Fibroblast of mammary gland (primary cell): ENCODE measurements at places on chromosomes 16 and 17.

DNA sequence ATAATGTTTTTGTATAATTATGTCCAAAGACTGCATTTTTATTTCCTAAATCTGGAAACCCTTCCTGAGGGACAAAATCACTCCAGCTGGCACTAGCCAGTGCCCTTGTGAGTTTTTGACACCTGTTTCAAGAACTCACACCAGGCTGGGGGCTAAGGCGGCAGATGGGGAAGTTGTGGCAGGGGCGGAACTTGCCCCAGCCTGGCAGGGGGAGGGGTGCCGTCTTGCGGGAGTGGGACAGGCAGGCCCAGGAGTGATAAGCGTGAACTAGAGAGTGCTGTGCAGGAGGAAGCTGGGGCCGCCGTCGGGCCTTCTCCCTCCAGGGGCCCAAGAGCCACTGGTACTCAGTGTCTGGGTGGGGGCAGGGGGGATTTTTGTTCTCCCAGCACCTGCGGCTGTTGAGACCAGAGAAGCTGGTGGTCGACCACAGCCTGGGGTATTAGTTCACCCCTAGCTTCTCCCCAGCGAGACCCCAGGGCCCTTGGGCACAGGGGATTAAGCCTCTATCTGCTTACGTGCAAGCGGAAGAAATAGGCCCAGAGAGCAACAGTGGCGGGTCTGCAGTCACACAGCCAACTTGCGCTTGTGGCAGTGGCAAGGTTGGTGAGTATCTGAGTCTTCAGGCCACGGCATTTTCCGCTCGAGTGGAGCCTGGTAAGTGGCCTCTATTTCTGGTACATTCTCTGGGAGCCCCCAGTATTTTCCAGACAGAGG is 40.2 kb upstream of the PLCG2 start:
- no peak for DNase-seq

- DNase-seq = no peak
These were observed 11.6 kb upstream of the GOSR2 start for GRCh38 chr17:46911311-46911710.

- no peak for DNase-seq
These were observed 40.9 kb downstream of the PIK3R5 start for GRCh38 chr17:8924595-8924994.

DNA sequence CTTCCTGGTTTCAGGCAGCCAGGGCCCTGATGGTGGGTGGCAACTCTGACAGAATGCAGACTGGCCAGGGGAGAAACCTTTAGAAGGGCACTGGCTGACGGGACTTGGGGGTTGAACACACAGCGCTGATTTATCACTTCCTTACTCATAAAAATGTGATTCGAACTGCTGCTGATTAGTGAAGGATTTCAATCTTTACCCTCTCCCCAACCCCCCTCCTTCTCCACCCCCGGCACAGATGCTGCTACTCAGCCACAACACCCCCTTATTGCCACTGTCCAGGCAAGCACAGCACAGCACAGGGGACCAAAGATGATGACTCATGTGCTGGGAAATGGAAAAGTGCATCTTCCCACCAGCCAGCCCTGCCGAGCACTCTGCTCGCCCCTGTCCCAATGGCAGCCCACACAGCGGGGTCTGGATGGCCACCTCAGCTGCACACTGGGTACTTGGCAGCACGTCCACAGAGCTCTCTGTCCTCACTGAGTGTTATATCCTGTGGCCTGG is 70.1 kb downstream of the SMG6 start:
- peak; percentile 97 for DNase-seq

DNA sequence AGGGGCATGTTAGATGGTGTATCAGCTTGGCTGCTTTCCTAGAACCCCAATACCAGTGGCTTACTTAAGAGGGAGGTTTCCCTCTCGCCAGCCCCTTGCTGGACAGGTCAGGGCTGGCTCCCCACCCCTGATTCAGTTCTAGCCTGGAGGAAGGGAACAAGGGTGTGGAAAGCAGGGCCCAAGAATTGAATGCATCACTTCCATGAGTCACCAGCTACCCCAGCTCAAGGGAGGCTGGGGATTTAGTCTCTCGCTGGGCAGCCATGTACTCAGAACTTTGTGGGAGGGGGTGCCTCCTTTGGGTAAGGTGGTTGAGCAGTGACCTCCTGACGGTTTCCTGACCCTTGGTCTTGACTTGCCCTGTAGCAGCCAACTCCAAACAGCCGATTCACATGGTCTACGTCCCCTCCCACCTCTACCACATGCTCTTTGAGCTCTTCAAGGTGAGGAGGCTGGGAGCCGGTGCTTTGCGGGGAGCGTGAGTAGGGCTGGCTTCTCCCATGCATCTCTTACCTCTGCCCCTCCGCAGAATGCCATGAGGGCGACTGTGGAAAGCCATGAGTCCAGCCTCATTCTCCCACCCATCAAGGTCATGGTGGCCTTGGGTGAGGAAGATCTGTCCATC is 12.8 kb downstream of the PDK2 start:
- DNase-seq = peak; percentile 71

- peak; percentile 21 for DNase-seq
These were observed 41.3 kb upstream of the NLK start for GRCh38 chr17:28001149-28001548.

DNA sequence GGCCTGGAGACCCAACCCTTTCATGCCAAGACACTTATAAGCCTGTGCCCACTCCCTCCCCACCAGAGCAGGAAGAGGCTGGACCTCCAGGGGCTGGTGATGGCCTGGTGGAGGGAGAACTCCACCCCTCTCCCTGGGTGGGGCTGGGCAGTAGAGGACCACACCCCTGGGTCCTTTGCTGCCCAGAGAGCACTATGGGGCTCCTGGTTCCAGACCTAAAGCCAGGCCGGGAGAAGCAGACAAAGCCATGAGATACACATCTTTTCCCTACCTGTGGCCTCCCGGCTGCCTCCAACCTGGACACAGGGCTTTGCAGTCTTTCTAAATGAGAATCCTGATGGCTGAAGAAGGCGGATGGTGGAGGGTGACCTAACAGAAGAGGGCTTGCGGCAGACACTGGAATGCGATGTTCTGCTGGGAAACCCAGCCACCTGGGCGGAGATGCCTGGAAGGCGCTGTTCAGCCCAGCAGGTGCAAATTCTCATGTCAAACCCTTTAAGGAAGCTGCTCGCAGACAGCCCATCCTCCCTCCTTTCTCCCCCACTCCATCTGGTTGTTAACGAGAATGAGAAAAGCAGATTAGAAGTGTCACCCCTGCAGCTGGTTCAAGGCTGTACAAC is 43.9 kb upstream of the KIFC3 start:
- no peak for DNase-seq

DNA sequence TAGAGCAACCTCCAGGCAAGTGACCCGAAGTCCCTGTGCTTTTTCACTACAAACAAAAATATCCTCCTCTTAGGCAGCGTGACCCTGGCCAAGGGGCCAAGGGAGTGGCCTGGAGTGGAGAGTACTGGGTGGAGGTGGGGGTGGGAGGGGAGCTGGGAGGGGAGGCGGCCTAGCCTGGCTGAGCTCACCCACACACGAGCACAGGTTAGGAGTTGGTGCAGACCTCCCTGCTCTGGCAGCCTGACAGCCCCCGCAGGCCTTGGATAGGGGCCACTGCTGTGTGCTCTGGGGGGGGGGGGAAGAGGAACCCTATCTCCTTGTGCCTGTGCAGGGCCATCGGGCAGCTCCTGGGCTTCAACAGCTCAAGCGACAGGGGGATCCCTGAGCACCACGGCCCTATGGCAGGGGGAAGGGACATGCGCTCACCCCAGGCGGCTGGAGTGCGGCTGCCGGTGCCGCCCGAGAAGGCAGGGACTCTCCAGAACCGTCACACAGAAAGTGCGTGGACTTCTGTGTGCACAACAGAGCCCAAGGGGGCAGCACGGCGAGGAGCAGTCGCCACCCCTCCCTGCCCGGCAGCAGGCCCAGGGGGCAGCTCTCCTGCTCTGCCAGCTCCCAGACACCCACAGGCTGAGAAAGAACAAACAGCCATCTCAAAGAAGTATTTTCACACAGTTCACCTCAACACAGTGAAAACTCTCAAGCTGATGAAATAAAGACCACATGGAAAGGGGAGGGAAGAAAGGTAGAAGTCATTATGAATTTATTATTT is 13.3 kb downstream of the SLC16A3 start:
- peak; percentile 64 for DNase-seq

DNA sequence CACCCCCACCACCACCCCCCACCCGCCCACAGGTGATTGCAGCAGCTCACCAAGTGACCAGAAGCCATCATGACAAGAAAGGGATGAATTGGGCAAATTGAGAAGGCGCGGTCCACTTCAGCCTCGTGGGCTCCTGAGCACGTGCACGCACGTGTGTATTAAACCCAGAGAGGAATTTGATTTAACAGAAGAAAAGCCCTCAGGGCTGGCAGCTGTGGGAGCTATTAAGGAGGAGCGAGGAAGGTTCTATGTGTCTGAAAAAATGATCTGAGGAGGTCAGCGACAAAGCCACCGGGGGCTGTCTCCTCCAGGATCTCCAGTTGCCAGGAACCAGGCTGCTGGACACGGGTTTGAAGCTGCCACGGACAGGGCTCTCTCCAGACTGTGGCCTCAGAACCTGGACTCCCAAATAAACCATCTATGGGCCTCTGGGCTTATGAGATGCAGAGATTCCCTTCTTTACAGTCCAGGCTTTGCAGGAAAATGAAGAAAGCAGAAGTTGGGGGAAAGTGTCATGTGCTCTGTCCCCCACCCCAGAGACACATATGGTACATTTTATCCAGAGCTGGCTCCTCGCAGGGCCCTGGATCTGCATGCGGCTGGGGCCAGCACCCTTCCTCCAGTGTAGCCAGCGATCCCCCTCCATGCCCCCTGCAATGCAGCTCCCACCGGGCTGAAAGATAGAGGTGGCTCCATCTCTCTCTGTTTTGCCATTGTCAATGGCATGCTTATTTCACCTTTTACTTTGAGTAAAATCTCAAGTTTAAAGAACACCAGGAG is 219.7 kb upstream of the RPL38 start:
- DNase-seq = no peak

- DNase-seq = no peak
These were observed 7.8 kb downstream of the BAHCC1 start for GRCh38 chr17:81402981-81403467.

GRCh38 chr16:3471518-3472176 is 23.6 kb downstream of the C16orf90 start:
- DNase-seq = no peak

GRCh38 chr17:41539979-41540701 is 12.0 kb upstream of the KRT19 start:
- DNase-seq = no peak

- no peak for DNase-seq
These were observed 44.8 kb upstream of the CLEC18B start for GRCh38 chr16:74465851-74466685.

DNA sequence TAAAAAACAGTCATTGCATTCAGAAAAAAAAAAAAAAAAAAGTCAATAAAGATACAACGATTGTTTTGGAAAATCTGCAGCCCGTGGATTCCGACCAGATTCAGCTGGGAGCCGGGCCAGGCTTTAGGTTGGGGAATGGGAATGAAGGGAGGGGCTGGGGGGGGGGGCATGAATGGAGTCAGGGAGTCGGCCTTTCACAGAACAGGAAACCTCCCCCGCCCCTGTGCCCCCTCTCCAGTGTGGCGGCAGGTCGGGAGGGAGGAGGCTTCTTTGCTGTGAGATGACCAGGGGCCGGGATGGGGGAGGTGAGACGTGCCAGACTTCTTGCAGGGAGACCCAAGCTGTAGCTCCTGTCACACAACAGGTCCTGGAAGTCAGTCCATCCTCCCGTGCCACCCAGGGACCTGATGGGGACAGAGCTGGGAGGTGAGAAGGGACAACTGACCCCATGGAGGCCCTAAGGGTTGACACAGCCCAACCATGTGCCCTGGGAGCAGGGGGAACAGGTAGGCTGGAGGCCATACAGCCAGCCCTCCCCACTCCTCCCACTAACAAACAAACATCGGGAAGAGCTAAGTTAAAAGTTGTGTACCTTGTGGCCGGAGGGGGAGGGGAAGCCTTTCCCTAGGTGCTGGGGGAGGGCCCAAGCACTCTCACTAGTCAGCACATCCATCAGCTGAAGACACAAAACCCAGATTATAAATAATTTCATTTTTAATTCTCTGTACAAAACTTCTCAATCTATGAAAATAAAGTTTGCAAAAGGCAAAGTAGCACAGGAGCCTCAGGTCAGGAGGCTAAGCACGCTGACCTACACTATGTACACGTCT is 25.2 kb downstream of the SREBF1 start:
- DNase-seq = no peak

GRCh38 chr17:45975640-45976295 is 23.3 kb upstream of the STH start:
- no peak for DNase-seq

GRCh38 chr17:7367083-7367482 is 12.1 kb downstream of the TMEM95 start:
- no peak for DNase-seq

DNA sequence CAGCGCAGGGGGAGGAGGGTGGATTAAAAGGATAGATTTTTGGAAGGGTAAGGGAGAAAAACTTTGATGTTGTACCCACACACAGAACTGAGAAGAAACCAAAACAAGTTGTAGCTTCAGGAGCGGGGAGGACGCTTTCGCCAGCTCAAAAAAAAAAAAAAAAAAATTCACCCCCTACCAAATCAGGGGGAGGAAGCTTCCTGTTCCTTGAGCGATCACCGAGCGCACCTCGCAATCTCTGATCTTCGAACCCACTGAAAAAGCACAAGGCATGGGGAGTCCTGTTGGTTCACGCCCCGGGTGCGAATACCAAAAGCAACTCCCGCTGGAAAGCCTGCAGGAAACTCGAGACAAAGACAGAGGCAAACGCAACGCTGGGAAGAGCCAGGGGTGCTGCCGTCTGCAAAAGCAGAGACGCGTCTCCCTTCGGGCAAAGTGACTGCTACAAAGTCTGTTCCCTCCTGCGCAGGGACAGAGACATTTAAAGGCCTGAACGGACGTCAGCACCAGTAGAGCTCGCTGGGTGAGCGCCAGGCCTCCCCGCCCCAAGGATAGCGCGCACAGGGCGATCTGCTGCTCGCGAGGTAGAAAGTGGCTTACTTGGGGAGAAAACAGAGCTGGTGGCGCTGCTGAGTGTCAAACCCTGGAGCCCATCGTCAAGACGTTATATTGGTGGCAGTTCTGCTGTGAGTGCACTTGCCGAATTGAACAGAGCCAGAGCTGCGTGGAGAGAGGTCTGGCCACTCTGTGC is 190.4 kb downstream of the USP22 start:
- no peak for DNase-seq
